NCI-H2171 (cell line): ENCODE measurements at places on chromosomes 1 and 21.

DNA sequence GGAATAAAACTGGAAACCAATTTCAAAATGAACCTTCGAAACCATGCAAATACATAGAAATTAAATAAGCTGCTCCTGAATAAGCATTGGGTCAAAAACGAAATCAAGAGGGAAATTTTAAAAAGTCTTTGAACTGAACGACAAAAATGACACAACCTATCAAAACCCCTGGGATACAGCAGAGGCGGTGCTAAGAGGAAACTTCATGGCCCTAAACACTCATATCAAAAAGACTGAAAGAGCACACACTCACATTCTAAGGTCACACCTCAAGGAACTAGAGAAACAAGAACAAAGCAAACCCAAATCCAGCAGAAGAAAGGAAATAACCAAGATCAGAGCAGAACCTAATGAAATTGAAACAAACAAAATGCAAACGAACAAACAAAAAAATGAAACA is 85.2 kb upstream of the CDC42BPA start:
- DNase-seq: no peak

DNA sequence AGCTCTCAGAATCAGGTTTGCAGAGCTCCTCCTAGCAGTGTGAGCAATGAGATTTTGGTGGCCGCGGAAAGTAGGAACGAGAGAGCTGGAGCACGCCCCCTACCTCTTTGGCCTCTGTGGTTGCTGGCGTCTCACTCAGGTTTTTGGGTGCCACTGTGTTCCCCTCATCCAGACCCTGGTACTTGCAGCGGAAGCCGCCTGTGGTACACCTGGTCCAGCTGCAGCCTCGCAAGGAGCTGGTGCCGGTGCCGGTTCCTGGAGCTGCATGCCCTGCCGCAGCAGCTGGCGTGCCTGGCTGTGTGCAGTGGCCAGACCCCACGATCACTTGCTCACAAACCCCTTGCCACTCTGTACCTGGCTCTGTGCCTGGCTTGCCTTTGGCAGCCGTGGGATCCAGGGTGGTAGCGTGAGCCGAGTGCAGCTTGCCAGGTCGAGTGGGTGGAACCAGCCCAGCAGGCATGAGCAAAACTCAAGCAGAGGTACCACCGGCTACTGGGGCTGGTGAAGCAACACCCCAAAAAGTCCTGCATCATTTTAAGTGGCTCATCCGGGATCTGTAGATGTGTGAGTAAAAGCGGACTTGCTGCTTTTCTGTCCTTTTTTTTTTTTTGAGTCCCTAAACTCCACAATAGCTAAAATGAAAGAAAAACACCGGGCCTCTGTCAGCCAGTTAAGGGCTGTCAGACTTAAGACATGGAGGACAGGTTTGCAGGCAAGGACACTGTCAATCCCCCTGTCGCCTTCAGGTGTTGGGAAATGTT is 844.9 kb downstream of the KCNT2 start:
- DNase-seq: no peak

DNA sequence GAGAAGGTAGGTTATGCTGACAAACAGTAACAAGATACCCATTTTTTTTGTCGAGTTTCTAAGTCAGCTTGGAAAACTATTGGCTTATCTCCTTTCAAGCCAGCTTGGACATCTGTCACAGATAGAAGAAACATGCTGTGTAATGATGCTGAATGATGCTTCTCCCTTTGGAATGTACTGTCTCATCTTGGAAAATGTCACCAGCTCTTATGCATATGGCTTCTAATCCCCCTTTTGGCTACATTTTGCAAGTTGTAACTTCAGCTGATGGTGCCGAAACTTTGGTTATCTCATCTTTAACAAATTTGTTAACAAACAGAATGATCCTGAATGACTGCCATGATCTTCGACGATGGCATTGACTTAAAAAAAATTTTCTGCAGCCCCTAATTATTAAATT is 68.8 kb upstream of the ST6GALNAC3 start:
- DNase-seq: peak; percentile 44

DNA sequence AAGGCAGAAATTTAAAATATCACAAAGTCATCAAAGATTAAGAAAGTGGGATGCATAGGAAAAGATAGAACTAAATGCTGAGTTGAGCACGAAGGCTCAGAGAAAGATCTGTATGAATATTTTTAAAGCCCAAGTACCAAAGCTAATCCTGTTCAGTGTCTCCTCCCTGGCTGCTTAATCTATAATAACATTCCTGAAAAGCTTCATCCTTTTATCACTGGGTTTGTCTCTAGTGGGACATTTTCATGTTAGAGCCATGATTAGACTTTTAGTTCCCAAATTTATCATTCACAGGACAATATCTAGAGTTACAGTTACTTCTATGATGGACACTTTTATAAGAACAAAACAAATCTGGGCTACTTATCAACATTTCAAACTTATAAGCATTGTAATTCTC is 38.6 kb downstream of the TNFSF18 start:
- DNase-seq: no peak

DNA sequence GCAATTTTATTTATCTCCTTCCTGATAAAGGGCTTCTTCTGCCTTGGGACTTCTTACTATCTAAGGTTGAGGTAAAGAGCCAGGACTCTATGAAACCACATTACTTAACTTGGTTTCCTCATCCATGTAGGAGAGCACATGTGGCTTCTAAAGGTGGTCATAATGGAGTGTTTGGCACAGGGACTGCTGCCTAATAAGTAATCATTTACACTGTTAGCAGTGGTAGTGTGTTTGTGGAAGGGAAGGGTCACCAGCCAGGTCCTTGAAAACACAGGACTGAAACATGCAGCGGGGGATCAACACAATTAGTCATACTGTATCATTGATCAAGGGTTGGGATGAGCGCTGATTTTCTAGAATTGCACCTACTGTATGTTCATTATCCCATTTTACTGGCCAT is 59.6 kb downstream of the UCK2 start:
- DNase-seq: no peak

- no peak for DNase-seq
These were observed 3.1 kb upstream of the TXNIP start for GRCh38 chr1:145999321-146000024.

GRCh38 chr1:59730759-59731478 is 83.8 kb upstream of the HOOK1 start:
- DNase-seq: no peak

DNA sequence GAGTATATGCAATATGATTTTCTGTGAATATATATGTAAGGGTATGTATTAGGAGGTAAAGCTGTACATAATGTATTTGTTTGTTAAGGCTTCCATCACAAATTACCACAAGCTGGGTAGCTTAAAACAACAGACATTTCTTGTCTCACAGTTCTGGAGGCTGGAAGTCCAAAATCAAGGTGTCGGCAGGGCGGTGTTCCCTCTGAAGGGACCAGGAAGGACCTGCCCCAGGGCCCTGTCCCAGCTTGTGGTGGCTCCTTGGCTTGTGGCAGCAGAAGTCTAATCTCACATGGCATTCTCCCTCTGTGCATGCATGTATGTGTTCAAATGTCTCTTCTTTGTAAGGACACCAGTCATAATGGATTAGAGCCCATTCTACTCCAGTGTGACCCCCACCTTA is 17.1 kb downstream of the TRIM67 start:
- no peak for DNase-seq
